ENCODE measurements at places on chromosomes 12 and 14.

DNA sequence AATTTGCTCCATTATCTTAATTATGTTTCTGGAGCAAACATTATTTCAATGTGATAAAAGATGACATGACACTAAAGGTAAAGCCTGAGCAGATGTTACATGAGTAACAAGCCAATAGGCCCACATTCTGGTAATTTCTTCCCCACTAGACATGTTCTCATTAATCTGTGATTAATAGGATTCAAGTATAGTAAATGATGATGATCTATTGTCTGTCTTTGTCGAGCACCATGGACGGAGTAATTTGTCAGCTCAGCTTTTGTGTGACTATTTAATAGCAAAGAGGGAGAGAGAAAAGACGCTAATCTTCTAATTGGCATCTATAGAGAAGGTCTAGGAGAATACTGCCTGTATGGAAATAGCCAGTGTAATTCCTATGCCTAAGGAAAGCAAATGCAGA, 62.2 kb upstream of the INSM2 start:
- no peak for DNase-seq

DNA sequence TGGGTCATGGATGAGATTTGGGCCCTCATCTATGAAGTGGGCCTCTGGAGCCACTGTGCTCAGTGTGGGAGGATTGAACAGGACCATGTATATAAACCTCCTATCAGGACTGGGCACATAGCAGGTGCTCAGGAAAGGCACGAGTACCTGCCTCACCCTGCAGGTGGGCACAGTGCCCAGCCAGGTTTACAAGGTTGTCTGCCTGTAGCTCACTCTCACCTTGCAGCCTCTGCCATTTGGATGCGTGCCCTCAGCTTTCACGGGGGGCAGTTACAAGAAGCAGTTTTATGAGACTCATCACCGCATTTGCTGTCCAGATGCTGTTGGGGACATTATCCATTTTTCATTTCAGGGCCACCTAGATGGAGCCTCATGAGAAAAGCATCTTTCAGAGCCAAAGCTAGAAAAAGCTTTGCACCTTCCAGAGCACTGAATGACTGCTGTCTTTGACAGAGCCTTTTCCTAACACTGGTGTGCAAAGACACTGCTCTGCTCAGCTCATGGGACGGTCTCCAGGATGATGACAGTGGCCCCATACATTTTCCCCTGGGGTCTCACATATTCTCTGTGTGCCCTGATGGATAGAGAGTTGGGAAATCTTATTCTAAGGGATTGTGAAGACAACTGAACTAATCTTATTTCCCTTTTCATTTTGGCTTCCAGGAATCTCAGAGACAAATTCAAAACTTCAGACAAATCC, 327.5 kb upstream of the RTL1 start:
- no peak for DNase-seq

GRCh38 chr14:55979096-55979495, 139.1 kb upstream of the PELI2 start:
- DNase-seq = no peak

GRCh38 chr14:42804141-42804540, 1197.5 kb downstream of the LRFN5 start:
- DNase-seq = no peak

DNA sequence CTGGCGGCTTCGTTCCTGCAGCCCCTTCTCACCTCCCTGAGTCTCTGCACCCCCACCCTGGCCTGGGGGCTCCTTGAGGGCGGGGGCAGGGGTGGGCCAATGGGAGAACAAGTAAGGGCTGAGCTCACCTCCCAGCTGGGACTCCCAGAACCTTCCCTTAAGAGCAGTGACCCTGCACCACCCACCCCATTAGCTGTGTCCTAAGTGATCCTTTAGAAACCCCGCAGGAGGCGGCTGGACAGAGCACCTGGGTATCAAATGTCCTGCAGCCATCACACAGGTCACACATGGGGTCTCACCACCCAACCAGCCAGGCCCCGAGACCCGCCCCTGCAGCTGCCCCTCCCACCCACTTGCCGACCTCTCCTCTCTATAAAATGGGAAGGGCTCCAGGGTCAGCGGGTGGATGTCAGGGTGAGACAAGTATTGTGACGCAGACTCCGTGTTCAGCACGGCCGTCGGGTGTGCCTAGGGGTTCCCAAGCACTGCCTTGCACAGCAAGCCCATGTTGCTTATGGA, 151.2 kb upstream of the C14orf180 start:
- peak; percentile 15 for DNase-seq
